ENCODE measurements at places on chromosomes 13 and 19.

- no peak for DNase-seq
These were observed 150.1 kb downstream of the SHISA2 start for GRCh38 chr13:25901460-25902376.

DNA sequence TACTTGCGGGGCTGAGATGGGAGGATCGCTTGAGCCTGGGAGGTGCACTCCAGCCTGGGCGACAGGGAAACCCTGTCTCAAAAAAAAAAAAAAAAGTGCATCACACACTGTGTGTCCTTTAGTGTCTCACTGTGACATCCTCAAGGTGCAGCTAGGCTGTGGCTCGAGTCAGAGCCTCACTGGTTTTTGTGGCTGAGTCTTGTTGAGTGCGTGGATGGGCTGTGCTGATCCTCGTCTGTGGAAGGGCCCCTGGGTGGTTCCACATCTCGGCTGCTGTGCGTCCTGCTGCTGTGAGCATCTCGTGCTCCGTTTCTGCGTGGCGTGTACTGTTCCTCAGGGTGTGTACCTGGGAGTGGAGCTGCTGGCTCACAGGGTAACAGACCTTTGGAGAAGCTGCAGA, 11.2 kb downstream of the STK11 start:
- DNase-seq, result no peak

- DNase-seq, result no peak
These were observed 185.4 kb upstream of the SERP2 start for GRCh38 chr13:44188257-44188656.

DNA sequence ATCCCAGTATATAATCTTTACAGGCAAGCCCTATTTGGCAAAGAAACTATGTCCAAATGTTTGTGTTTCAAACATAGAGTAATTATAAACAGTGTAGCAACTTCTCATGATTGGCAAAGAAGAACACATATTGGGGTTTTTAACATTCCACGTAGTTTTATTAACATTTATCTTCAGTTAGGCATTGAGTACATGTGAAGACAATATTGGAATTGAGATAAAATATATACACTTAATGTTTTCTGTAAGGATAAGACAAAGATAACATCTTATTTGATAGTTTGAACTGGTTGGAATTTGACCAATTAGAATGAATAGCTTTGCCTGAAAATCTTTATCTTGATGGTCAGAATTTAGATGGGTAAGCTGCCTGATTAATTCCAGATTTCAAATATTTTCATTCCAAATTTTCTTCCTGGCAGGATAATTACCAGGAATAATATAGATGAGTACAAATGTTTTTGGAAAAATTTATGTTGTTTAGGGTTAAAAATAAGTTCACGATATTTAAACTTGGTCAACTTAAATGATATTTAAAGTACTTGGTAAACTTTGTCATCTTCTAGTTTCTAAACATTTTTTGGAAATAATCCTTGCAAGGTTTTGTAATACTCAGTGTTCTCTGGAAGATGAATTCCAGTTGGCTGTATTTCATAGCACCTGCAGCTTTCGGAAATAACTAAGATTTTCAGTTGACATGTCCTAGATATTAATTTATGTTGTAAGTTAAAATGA, 536.5 kb upstream of the SPRY2 start:
- no peak for DNase-seq

DNA sequence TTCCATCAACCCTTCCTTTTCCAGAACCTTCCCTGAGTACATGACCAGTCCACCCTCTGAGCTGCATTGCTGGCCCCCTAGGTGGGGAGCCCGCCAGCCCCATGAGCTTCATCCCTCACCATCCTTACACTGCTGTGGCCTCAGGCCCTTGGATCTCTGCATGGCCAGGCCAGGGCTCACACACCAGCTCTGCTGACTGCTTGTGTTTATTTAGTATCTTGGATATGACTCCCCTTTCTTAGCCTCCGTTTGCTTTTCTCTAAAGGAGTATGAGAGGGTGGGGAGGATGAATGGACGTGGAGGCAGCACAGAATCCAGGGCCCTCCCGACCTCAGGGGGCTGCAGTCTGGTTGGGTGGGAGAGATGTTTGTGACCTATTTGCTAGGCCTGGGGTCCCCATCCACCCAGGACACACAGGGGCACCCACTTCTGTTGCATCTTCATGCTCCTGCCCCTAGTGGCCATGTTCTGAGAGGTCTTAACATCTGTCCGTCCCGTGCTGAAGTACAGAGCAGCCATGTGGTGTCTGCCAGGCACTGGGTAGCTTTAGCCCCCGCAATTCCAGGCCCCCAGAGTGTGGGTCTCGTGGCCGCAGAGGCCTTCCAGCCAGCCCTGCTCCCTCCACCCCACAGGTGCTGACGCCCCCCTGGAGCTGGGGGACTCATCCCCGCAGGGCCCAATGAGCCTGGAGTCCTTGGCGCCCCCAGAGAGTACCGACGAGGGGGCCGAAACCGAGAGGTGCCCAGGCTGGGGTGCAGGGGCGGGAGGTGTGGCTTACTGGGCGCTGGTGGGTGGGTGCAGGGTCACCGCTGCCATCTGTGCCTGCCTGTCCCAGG, 13.0 kb downstream of the ARHGEF1 start:
- no peak for DNase-seq

DNA sequence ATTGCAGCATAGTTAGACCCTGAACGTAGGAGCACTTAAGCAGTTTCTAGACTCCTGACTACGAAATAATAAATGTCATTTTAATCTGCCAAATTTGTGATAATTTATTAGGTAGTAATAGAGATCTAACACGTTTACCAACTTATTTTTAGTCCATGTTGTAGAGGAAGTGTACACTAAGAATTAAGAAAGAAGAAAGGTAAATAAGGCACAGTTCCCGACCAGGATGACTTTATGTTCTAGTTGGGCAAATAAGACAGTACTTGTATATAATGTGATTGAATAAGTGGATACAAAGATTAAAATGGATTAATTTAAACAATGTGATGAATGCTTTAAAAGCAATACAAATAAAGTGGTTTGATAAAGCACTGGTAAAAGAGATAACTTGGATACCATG, 1306.2 kb upstream of the PCDH20 start:
- DNase-seq, result no peak

- no peak for DNase-seq
These were observed 2.8 kb downstream of the MYADM start for GRCh38 chr19:53870485-53870844.

DNA sequence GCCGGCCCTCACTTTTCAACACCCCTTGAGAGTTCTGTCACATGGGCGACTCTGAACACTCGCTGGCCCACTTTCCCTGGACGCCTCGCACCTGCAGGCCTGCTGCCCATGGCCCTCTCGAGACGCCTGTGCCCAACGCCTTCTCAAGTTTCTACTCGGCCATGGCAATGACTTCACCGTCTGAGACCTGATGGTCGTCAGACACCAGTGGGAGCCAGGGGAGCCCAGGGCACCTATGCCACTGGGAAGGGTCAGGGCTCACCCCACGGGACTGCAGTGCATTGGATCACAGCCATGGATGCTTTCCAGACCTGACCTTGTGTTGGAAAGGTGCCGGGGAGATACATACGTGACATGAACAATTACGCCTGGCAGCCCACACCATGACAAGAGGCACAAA, 60.1 kb downstream of the KLF2 start:
- DNase-seq, result no peak

DNA sequence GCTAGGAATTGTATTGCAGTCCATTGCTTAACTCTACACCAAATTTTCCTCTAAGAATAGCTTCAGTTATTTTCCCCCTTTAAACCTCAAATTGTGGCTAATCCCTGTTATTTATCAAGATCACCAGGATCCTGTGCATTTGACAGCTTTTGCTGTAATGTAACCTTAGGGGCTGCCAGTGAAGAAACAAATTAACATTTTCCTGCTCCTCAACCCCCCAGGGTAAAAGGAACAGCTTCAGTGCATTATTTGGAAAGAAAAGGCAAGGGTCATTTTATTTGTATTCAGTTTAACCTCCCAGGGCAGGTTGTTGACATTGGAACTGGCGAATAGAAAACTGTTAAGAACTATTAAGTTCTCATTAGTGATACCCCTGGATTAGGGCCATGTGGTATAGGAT, 57.0 kb downstream of the PCDH20 start:
- DNase-seq, result no peak

- DNase-seq, result no peak
These were observed 5.2 kb upstream of the GRAMD1A start for GRCh38 chr19:34994643-34995541.

Measured in NCI-H187 (cell line).